ENCODE measurements at places on chromosomes 5 and 9.

DNA sequence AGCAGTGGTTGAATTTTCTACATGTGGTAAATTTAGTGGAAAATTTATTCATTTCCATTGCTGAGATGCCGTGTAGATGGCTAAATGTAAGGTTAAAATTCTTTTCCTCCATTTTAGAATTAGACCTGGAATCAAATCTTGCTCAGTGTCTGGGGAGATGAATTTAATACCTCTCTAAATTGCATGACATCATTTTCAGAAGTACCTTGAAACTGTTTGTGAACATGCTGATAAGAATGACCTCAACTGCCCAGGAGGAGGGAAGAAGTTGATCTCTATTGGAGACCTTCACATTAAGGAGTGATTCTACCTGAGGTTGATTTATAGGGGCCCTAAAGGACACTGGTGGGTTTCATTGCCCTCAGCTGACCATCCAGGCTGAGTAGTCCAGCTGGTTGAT is 116.7 kb upstream of the EGFLAM start:
- DNase-seq: no peak

DNA sequence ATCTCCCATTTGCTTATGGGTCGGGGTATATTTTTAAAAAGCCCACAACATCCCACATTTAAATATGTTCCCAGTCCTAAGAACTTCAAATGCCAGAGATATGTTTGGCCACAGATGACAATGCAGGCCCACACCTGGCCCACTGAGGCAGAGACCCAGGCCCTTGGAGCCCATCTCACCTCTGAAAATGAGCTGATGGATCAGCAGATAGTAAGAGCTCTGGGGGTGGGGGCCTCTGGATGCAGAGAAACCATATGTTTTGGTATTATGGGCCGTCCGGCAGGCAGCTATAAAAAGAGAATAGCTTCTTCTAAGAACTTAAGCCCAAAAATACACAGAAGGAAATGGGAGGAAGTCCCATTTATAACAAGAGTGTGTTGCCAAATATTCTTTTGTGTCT is 256.0 kb downstream of the GRIA1 start:
- no peak for DNase-seq

- no peak for DNase-seq
These were observed 258.0 kb upstream of the CLINT1 start for GRCh38 chr5:158116965-158117364.

- DNase-seq: no peak
These were observed 222.1 kb downstream of the SYK start for GRCh38 chr9:91023741-91024140.

GRCh38 chr5:177967221-177967887 is 28.7 kb downstream of the PROP1 start:
- DNase-seq: no peak

Measured in cortex of kidney (tissue), 1 donor.